ENCODE measurements at places on chromosomes 3 and 15.

GRCh38 chr3:183275418-183275817 is 22.4 kb downstream of the B3GNT5 start:
- peak; percentile 74 for DNase-seq

- no peak for DNase-seq
These were observed 158.7 kb upstream of the NANOGP8 start for GRCh38 chr15:35243758-35244157.

GRCh38 chr3:166489826-166490225 is 652.6 kb upstream of the BCHE start:
- no peak for DNase-seq

- DNase-seq, result no peak
These were observed 15.6 kb upstream of the FAM98B start for GRCh38 chr15:38438031-38438986.

DNA sequence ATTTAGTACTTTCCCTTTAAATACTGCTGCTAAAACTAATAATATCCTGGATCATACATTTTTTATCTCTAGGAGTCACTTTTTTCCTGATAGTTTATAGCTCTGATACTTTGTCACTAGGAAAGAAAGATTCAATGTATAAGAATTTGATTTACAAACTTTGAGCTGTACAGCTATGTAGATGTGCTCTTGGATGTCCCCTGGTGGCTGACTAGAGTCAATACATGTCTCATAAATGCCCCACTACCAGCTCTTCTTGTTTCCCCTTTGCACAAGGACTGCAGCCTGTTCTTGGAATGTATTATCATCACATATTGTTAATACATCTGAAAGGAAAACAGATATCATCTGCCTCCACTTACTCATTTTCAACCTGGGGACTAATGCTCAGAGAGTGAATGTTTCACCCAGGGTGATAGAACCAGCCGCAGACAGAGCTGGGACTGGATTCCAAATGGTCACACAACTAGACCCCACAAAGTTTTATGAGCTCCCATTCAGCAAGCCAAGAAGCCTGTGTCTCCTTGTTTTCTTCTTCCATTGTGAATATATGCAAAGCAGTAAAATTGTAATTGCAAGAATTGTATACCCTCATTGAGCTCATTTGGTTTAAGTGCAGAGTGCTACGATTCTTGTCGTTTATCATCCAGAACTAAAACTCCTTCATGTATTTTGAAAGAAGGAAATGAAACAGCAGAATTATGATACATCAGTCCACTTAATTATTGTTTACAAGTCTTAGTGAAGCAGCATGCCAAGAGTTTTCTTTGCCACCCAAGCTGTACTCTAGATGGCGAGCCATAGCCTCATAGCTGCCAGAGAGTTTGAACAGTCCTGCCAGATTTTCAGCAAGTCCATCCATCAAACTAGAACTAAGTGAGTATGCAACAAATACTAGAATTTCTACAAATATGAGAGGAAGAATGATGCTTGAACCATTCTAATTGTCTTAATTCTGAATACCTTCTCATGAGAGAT is 261.6 kb upstream of the LMCD1 start:
- DNase-seq, result peak; percentile 66

DNA sequence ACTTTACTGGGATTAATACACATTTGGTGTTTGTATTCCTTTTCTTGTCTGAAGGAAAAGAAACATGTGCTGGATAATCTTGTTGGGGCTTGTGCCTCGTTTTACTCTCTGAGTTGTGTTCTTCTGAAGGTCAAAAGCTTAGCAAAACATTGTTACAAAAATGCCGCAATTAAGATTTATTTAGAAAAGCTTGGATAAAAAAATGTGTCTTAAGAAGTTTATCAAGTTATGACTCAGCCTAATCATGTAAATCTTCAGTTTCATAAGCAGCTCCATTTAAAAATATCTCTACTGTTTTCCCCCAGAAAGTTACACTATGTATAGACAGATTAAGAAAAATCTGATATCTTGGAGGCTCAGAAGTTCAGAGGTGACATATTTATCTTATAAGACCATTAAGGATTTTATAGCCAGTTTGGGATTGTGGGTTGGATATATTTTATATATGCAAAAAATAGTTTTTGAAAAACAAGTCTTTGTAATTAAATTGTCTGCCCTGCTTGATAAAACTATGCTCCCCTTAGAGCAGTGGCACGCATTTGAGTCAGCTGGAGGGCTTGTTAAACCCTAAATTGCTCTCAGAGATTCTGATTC is 56.5 kb downstream of the CLDN11 start:
- DNase-seq, result no peak

DNA sequence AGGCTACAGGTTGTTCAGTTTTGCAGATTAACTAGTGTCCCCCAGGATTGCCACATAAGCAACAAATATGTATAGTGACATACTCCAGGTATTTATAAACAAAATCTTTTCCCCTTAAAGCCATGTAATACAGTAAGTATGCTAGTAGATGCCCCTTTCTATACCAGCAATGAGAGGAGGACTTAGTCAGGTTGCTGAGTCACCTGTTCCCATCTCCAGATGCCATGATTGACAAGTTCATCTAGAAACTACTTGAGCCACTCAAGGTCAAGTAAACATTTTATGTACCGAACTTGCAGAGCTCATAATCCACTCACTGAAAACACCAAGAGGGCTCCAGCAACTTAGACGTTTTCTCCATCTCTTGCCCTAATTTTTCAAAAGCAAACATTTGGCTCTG is 18.2 kb downstream of the SLC9A9 start:
- DNase-seq, result no peak

DNA sequence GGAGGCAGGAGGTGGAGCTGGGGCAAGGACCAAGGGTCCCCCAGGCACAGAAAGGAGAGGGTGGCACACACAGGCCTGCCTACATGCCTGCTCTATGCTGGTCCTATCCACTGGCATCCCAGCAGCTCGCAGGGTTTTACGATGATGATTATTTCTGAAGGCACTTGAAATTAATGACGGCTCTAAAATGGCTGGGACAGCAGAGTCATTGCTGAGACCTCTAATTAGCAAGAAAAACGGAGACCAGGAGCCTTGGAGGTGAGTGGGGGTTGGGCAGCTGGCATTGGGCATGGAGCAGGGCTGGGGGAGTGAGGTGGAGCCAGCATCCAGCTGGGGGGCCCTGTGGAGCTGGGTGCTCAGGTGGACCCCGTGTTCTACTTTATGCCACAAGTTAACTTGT is 3.5 kb upstream of the LINGO1 start:
- no peak for DNase-seq

- no peak for DNase-seq
These were observed 194.5 kb upstream of the TBC1D5 start for GRCh38 chr3:17936736-17937480.

- peak; percentile 76 for DNase-seq
These were observed 102.0 kb downstream of the GTPBP8 start for GRCh38 chr3:113092746-113093145.

DNA sequence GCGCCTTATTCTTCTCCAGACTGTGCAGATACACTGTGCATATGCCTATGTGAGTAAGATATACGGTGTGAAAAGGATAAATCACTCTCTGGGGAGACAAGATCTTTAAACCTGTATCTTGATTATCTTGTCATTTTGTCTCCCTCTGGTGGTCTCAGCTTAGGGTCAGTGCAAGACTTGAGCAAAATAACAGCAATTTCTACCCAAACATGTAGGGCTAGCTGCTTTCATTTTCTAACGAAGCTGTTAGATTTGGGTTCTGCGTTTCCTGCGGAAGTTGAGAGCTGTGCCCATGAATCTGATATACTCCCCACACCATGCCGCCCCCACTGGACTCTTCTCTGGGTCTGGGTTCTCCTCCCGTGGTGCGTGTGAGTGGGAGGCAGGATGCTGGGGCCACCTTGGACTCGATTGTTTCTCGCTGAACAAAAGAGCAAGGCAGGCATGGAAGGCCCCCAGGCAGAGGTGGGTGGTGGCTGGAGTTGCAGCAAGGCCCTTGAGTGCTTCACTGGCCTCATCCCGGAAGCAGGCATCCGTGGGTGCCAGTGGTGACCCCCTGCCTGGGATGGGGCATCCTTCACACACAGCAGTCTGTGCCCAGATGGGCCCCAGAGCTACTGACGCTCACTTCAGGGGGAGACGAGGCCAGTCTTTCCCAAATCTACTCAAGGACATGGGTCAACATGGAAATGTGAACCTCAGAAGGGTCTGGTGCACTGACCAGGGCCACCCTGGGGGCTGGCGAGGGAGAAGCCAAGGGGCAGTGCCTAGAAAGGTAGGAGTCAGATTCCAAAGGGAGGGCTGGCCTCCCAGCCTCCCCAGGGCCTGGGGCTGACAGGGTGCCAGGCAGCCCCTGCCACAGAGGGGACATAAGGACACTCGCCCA is 179.6 kb downstream of the NSMCE3 start:
- peak; percentile 73 for DNase-seq

DNA sequence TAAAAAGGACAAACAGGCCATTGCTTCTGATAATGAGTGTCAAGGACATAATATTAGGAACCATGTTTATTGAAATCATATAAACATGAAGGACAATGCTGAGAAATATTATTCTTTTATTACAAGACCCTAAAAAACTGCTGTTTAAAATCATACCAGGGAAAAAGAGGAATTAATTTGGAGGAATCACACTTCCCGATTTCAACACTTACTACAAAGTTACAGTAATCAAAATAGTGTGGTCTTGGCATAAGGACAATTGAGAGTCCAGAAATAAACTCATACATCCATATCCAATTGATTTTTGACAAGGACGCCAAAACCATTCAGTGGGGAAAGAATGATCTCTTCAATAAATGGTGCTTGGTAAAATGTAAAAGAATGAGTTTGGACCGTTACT is 13.0 kb downstream of the CYP1A1 start:
- DNase-seq, result no peak

- no peak for DNase-seq
These were observed 41.6 kb downstream of the IQCH start for GRCh38 chr15:67296188-67296587.

GRCh38 chr3:49723296-49723627 is 489 bp downstream of the GMPPB start:
- DNase-seq, result peak; percentile 73

GRCh38 chr3:139157161-139157932 is 112.7 kb upstream of the PRR23C start:
- no peak for DNase-seq

GRCh38 chr3:185216607-185216958 is 37.3 kb downstream of the EHHADH start:
- no peak for DNase-seq

- no peak for DNase-seq
These were observed 464.5 kb downstream of the RBMS3 start for GRCh38 chr3:29745232-29745870.

DNA sequence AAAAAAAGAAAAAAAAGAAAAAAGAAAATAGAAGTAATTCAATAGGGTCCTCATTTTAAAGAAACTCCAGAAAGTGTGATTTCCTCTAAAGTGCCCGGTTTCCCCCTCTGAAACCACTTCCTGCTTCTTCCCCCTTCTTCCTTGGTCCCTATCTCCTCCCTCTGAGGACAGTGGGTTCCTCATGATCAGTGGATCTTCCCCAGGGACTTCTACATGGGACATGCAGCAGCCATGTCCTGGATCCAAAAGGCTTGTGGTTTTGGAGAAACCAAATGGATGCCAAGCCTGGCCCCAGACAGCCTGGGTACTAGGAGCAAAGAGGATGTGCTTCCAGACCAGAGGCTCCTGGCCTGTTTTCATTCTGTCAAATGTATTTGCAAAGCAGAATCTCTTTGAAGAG is 26.6 kb upstream of the SMAD6 start:
- no peak for DNase-seq

- DNase-seq, result no peak
These were observed at the start of gene LYZL4 for GRCh38 chr3:42410370-42411131. LYZL4 (minus strand) TSS chr3:42410610; CDS start chr3:42407251, 3,359 bp downstream.
